Tibial nerve (tissue), 4 donors: ENCODE measurements at places on chromosomes 7 and 10. TPM values are rescaled to one million over a fixed set of nuclear protein-coding genes. Genes with fewer than 3 reads are reported as not detected.

- no peak for DNase-seq
- no peaks in the 10 kb centered on the region for H3K4me1 ChIP-seq
- no peak overlapping the region for H3K4me3 ChIP-seq
Measured at GRCh38 chr7:107318523-107319160, 149.8 kb downstream of the HBP1 start.

GRCh38 chr7:30921540-30922401, 10.1 kb downstream of the AQP1 start:
- no peaks in the 10 kb centered on the region for H3K27me3 ChIP-seq
- peaks cover 44% of the 10 kb centered on the region for H3K36me3 ChIP-seq
- no peak overlapping the region for H3K27ac ChIP-seq
- no peak for DNase-seq

DNA sequence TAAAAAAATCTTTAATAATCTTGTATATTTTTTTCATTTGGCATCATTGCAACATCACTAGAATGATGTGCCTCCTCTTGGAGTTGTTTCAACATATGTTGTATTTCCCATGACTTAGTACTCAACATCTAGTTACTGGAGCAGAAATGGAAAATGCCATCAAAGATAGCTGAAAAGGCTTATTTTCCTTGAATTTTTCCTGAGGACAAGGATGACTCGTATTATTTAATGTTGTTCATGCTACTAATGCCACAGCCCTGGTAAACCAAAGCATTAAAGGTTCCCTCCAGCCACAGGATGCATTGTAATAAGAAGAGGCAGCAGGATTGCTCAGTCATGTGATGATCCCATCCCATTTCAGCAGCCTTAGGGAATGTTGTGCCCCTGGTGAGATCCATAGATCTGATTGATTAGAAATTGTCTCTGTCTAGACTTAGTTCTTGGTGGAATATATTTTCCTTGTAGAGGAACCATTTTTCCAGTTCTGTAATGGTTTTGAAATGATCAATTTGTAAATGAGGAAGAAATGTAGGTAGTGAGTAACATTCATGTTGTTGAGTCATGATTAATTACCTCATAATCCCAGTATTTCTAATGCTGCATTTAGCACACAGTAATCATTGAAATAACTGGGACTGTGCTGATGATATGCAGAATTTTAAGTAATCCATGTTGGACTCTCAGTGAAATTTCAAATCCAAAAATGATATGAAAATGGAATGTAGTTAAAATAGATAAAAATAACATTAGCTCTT, 91.3 kb upstream of the SMIM30 start:
- no peak for DNase-seq
- H3K36me3 ChIP-seq = no peaks in the 10 kb centered on the region
- no peaks in the 10 kb centered on the region for H3K27me3 ChIP-seq
- no peaks in the 10 kb centered on the region for H3K4me1 ChIP-seq
- H3K27ac ChIP-seq = no peak overlapping the region

The EVX1 gene
- not detected for total RNA-seq
